ENCODE measurements at places on chromosomes 16 and 17. TPM values are rescaled to one million over a fixed set of nuclear protein-coding genes. Genes with fewer than 3 reads are reported as not detected.

- no peaks in the 10 kb centered on the region for H3K27me3 ChIP-seq
- DNase-seq: no peak
- H3K27ac ChIP-seq: no peak overlapping the region
- H3K36me3 ChIP-seq: no peaks in the 10 kb centered on the region
These were observed 603.0 kb upstream of the CDH8 start for GRCh38 chr16:62638964-62639870.

DNA sequence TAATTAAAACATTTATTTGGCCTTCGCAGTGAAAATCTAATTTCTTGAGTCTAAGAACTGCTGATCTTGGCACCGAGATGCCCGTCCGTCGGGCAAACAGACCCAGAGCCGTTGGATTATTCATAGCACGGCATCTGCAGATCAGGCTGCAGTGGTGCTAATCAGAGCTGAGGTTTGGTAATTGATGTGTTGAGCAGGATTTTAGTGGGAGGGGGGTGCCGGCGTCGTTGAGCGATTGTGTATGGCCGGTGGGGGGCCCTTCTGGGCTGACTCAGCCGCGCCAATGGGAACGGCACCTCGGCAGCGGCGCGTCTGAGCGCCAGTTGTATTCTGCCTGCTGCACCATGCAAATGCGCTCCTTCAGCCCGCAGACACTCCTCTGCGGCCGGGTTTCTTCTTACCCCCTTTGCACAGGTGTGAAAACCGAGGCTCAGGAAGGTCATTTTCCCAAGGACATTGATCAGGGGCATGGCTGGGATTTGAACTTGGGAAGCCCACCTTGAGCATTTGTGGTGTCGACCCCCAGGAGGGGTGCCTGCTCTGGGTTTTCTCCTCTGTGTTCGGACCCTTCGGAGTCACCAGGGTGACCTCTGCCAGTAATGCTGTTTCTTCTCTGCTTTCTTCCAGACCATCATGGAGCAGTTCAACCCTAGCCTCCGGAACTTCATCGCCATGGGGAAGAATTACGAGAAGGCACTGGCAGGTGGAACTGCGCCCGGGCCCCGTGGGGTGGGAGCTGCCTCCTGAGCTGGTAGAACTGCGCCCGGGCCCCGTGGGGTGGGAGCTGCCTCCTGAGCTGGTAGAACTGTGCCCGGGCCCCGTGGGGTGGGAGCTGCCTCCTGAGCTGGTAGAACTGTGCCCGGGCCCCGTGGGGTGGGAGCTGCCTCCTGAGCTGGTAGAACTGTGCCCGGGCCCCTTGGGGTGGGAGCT, 18.4 kb downstream of the BAIAP2 start:
- H3K4me3 ChIP-seq: no peak overlapping the region
- no peak for DNase-seq
- peaks cover 9% of the 10 kb centered on the region for H3K4me1 ChIP-seq
- H3K27ac ChIP-seq: no peak overlapping the region

- H3K36me3 ChIP-seq: no peaks in the 10 kb centered on the region
- no peaks in the 10 kb centered on the region for H3K27me3 ChIP-seq
- peak overlapping the region; percentile 66 for H3K27ac ChIP-seq
- peaks cover 49% of the 10 kb centered on the region for H3K4me1 ChIP-seq
These were observed 15.9 kb upstream of the ZFHX3 start for GRCh38 chr16:73063854-73064211.

- H3K4me1 ChIP-seq: peaks cover 30% of the 10 kb centered on the region
- H3K4me3 ChIP-seq: no peak overlapping the region
- no peaks in the 10 kb centered on the region for H3K27me3 ChIP-seq
- peak overlapping the region; percentile 67 for H3K27ac ChIP-seq
- no peak for DNase-seq
These were observed 1.9 kb downstream of the NOD2 start for GRCh38 chr16:50695017-50696000.

Gene TEDC2
- polyA plus RNA-seq: 0.34 TPM

Gene DLX4
- polyA plus RNA-seq: not detected

Gene KCNJ2
- 0.33 TPM for polyA plus RNA-seq

Measured in psoas muscle (tissue), 8 donors.